Effector CD4-positive, alpha-beta T cell (primary cell): ENCODE measurements at places on chromosomes 2 and 18.
A peak's percentile ranks its signal among the peaks of the same experiment; 100 is the strongest.

- DNase-seq = no peak
Observed at GRCh38 chr2:163554864-163555263, 180.9 kb downstream of the FIGN start.

DNA sequence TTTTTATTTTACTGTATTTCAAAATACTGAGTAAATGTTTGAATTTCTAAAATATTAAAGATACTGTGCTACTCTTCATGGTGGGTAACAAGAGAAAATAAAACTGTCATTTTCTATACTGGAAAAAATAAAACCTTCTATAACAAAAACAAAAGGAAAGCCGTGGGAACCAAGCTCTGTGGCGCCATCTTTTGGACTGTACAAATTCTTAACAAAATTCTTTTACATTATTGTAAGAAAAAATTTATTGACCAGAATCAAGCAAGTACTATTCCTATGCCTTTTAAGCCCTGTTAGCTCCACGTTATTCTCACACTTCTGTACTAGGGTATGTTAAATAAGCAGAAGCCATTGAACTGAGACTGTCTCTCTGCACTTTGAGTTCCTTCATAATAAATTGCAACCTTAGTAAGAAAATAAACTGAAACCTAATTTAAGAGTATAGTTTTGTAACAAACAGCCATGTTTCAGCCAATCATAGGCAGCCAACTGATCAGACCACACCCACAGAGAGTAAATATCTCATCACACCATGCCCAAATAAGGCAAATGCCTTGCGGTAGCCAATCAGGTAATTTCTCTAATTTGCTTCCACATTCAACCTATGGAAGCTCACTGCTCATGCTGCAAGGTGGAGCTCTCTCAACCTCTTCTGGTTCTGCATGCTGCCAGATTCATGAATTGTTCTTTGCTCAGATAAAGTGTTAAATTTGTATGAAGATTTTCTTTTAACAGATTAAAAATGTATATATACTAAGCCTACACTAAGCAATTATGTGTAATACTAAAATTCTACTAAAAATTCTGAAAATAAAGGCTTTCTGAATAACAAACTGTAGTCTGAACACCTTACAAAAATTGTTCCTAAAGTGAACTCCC, 42.2 kb downstream of the HIBCH start:
- DNase-seq = no peak

- peak; percentile 27 for DNase-seq
Observed at GRCh38 chr2:105857076-105857740, 112.5 kb downstream of the NCK2 start.

GRCh38 chr2:11777886-11778415, 31.5 kb downstream of the LPIN1 start:
- DNase-seq = no peak

GRCh38 chr2:237686659-237687136, 59.3 kb downstream of the LRRFIP1 start:
- no peak for DNase-seq

DNA sequence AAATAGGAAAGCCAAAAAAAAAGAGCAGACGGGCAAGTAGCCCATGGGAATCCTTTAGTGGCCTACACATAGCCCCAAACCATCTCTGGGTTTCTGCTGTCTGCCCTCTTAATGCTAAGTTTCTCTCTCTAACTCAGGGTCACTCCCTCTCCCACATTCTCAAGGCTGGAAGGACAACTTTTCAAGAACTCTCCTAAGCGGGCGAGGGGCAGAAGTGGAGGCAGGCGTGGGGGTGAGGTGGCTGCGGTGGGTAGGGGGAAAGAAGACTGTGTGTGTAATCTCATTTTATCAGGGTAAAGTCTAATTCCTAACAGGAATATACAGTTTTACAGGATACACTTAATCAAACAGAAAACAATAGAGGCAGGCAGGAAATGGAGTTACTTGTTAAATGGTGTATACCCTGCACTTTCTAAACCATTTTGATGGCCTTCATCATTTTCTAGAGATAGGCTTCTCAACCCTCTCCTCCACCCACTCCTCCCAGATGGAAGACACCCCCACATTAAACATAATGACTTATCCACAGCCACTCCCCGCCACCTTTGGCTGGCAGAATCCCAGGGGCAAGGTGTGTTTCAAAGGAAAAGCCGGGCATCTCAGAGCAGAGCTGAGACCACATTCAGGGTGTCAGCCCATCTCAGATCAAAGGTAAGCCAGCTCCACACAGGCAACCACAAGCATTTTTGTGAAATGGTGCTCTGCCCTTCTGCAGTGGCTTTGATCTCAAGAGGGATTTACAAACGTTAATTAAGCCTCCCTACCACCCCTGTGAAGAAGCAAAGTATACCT, 6.8 kb downstream of the SMAD7 start:
- no peak for DNase-seq

GRCh38 chr2:190517468-190517867, 17.1 kb downstream of the NEMP2 start:
- no peak for DNase-seq

- DNase-seq = no peak
Observed at GRCh38 chr2:33238111-33238510, 238.3 kb upstream of the RASGRP3 start.
